ENCODE measurements at places on chromosomes 12 and 14. TPM values are rescaled to one million over a fixed set of nuclear protein-coding genes. Genes with fewer than 3 reads are reported as not detected.

DNA sequence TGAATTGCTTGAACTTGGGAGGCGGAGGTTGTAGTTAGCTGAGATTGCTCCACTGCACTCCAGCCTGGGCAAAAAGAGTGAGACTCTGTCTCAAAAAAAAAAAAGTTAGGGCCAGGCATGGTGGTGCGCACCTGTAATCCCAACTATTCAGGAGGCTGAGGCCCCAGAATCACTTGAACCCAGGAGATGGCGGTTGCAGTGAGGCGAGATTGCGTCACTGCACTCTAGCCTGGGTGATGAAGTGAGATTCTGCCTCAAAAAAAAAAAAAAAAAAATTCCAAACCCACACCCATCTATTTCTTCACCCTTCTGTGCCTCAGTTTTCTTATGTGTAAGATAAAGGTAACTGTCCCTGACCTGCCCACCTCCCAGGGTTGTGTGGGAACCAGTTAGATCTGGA lies 11.0 kb upstream of the MLXIP start:
- DNase-seq: no peak

DNA sequence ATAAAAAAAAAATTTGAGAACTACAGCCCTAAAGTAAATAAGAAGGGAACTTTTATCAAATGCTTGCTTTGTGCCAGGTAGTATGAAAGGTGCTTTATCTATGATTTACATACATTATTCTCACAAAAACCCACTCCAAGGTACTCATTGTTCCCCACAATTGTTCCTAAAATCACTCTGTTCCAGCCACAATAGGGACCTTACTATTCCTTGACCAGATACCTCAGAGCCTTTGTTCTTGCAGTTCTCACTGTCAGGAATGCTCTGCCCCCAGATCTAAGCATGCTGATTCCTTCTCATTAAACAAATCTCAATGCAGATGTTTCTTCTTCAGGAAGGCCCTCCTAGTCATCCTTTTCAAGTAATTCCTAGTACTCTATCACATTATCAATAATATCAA lies 60.2 kb downstream of the PPP1R12A start:
- DNase-seq: no peak

GRCh38 chr14:55274751-55275150 lies 3.5 kb downstream of the FBXO34 start:
- DNase-seq: peak; percentile 13

DNA sequence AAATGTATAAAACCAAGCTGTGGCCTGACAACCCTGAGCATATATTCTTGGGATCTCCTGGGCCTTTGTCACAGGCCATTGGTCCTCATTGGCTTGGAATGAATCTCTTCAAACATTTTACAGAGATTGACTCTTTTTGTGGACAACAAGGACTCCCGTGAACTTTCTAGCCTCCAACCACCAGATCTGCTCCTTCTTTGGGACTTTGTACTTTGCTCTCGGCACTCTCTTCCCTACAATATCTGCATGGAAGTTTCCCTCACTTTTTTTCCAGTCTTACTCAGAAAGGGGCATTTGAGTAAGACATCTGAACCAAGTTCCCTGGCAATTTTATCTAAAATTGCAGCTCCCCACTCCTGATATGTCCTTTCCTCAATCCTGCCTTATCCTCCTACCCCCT lies 158.8 kb downstream of the PHLDA1 start:
- no peak for DNase-seq

GRCh38 chr14:52072266-52072780 lies 3.5 kb upstream of the NID2 start:
- DNase-seq: no peak

DNA sequence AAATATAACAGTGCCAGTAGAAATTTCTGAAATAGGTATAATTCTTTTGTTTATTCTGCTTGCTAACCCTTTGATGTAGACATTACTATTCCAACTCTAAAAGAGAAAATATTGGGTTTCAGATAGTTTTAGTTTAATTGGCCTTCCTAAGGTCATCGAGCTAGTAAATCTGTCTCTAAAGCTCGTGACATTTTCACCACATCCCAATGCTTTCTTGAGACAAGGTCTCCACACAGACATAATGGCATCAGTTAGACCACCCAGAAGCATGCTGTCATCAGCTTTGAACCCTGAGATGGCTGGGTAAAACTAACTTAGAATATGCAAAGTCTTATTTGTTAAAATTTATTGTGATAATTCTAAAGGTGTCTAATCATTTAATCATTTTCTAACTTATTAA lies 52.0 kb downstream of the PIK3C2G start:
- DNase-seq: no peak

DNA sequence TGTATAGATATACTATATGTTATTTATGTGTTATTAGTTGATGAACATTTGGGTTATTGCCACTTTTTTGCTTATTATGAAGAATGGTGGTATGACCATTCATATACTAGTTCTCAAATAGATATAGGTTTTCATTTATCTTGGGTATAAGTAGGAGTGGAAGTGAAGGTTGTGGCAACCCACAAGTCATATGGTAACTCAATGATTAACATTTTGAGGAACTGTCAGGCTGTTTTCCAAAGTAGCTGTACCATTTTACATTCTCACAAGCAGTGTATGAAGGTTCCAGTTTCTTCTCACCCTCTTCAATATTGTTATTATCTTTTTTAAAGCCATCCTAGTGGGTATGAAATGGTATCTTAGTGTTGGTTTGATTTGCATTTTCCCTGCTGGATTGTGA lies 19.0 kb upstream of the MSRB3 start:
- no peak for DNase-seq

DNA sequence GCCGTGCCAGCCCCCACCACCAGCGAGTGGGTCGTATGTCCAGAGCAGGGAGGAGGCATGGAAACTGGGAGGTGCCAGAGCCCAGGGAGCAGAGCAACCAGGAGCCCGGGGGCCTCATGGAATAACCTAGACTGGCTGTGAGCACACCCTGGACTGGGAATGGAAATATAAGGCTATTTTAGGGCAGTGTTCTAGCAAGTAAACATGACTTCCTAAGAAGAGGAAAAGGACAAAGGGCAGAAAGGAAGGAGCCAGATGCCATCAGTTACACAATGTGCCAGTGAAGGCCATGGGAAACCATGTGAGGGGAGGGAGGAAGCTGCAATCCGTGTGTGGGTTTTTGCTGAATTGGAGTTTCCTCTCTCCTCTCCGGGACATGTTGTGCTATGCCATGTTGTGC lies 18.7 kb upstream of the CPM start:
- DNase-seq: no peak

DNA sequence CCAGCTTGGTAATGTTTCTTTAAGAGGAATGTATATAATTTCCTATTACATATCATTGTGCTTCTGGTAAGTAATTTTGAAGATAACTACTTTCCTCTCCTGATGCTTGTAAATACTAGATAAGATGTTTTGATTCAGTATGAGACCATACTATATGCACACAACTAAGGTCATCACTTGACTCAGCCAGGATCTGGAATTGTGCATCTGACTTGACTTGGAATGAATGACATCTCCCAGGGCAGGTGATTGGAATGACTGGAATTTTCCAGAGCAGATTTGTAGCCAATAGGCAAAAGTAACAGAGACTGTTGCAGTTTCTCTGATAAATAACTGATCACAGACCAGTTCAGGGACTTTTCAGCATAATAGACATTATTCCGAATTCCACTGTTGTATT lies 11.1 kb downstream of the BEST3 start:
- peak; percentile 32 for DNase-seq

GRCh38 chr12:111155521-111155920 lies 213.4 kb downstream of the PHETA1 start:
- no peak for DNase-seq

GRCh38 chr12:26319511-26319910 lies 124.1 kb downstream of the SSPN start:
- DNase-seq: peak; percentile 97

The KRT72 gene
- not detected for total RNA-seq

The CLEC2A gene
- not detected for total RNA-seq

The TRMT61A gene
- 3.1 TPM for total RNA-seq

The KLRK1 gene
- total RNA-seq: not detected

The RNASE7 gene
- total RNA-seq: not detected

The KCNA5 gene
- not detected for total RNA-seq

The GPR68 gene
- 0.20 TPM for total RNA-seq

The BHLHE41 gene
- total RNA-seq: under 0.01 TPM

The KRT74 gene
- not detected for total RNA-seq

The CLEC1A gene
- total RNA-seq: 12.5 TPM
